Stimulated activated CD4-positive, alpha-beta T cell treated with anti-CD3 and anti-CD28 coated beads, Interleukin-15, amount 100 ng/mL, for 1 hour (primary cell): ENCODE measurements at places on chromosomes 2 and 18.

GRCh38 chr2:132923787-132924186 lies 253.8 kb upstream of the LYPD1 start:
- DNase-seq, result no peak

GRCh38 chr2:230861552-230862255 lies 3.0 kb upstream of the ITM2C start:
- DNase-seq, result no peak

GRCh38 chr2:172836827-172837226 lies 101.2 kb downstream of the RAPGEF4 start:
- no peak for DNase-seq

DNA sequence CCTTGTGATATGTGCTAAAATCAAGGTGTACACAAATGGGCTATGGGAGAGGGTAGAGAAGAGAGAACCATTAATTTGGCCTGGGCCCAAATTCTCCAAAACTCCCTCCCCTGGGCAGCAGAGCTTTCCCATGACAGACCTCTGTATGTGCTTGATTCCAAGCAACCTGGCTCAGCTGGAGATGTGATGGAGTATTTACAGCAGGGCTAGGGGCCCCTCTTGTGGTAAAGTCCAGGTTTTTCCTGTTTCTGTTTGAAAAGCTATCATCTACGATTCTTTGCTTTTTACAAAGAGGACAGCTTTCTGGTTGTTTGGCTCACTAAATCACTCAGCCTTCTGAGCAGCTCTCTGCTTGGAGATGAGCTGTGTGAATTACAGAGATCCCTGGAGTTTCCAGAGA lies 40.3 kb downstream of the KCNS3 start:
- no peak for DNase-seq

DNA sequence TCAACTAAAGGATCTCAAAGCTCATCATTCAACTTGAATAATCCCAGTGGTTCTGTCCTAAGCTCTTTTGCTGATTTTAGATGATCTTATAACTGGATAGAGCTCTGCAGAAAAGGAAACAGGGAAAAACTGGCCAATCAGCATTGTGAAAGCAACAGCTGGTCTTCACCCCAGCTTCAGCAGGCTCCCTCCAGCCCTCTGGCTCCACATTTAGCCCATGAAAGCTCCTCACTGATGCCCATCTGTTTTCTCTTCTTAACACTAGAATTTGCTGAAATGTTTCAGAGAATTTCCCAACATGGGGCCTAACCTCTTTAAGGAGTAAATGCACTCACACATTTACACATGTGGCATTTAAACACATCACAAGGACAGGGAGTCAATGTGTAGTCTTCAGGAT lies 223.3 kb downstream of the CNTNAP5 start:
- no peak for DNase-seq

- DNase-seq, result no peak
These were observed 2.3 kb upstream of the GTF3C3 start for GRCh38 chr2:196801674-196802261.

GRCh38 chr2:85243101-85244072 lies 84.4 kb downstream of the TGOLN2 start:
- DNase-seq, result no peak

DNA sequence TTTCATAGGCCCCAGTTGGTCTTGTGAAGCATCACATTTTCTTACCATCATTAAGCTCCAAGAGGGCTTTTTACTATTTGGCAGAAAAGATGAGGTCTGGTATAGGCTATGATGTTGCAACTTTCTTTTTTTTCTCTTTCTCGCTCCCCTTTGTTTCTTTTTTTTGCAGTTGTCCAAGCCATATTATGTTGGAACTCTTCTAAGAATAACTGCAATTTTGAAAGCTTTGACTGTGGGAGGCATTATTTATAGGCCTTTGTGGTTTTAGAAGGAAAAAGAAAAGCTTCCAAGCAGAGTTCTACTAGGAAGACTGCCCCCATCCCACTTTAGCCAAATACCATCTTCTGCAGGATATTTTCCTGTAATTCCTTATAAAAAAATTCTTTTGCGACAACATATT lies 571.6 kb downstream of the ARHGAP15 start:
- no peak for DNase-seq

DNA sequence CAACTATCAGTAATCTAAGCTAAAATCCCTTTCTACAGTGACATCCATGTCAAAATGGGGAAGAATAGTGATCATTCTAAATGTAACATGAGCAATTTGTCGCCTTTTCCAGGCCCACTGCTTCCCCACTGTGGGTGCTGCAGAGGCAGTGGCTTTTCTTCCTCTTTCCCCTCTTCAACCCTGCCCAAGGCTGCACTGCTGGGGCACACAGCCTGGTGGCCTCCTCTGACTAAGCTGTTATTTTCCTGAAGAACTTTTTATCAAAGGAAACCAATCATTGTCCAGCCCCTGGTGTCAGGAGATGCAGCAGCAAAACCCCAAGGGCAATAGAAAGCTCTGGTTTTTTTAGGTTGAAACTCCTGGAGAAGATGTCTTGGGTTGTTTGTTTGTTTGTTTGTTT lies 117.6 kb upstream of the KLF7 start:
- no peak for DNase-seq

DNA sequence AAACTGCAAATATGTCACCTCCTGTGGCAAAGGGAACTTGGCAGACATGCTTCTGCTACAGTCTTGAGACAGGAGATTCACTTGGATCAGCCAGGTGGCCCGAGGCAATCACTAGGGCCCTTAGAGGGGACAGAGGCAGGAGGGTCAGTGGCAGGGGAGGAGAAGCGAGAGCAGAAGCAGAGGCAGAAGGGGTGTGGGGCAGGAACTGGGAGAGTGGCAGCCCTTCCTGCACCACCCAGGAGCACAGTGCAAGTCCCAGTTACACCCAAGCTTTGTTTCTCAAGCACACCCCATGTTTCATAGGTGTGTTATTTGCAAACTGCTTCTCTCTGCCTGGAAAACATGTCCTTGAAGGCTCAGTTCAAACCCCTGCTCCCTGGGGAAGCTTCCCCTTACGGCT lies 309.7 kb upstream of the MYT1L start:
- no peak for DNase-seq

DNA sequence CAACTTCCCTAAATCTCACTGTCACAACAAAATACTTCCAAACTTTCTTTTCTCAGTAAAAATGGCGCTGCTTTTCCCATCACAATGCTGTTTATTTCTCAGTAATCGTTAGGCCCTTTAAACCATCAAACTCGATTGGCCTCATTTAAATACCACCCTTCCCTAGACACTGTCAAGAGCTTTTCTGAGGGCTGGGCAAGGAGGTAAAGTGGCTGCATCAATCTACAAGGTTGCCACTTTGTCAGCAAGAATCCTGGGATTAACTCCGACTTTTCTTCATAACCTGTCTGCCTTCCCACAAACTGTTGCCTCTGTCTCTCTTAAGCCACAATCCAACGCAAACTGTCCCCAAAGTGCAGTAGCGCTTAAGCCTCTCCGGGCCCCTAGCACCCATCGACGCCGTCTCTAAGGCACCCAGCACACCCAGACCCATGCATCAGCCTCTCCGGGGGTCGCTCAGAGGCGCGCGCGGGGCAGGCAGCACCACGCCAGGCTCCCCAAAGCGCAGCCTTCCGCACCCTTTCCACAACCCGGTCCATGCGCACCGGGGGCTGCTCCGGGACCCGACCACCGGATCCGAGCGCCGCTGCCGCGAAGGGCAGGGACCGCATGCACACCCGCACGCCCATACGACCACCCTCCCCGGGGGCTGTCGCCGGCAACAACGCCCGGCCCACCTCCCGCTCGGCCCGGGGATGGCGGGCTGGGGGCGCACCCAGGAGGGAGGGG lies 683 bp downstream of the MBOAT2 start:
- no peak for DNase-seq

DNA sequence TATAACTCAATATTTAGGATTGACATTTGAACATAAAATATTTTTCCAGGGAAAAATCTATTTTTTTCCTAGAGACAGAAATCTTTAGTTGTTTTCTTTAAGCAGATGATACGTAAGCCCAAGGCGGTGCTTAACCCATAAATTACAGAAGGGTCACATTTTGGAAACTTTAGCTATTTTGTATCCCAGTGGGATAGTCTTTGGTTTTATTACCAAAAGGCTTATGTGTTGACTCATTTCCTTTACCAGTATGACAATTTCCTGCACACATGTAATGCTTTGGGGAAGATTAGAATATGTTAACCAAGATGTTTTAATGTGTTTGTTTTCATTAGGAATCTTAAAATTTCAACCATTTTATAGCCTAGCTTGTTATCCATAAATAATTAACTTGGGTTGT lies 24.8 kb downstream of the DYNC1I2 start:
- DNase-seq, result no peak

- DNase-seq, result no peak
These were observed 77.7 kb downstream of the TRIM43 start for GRCh38 chr2:95669441-95669991.

DNA sequence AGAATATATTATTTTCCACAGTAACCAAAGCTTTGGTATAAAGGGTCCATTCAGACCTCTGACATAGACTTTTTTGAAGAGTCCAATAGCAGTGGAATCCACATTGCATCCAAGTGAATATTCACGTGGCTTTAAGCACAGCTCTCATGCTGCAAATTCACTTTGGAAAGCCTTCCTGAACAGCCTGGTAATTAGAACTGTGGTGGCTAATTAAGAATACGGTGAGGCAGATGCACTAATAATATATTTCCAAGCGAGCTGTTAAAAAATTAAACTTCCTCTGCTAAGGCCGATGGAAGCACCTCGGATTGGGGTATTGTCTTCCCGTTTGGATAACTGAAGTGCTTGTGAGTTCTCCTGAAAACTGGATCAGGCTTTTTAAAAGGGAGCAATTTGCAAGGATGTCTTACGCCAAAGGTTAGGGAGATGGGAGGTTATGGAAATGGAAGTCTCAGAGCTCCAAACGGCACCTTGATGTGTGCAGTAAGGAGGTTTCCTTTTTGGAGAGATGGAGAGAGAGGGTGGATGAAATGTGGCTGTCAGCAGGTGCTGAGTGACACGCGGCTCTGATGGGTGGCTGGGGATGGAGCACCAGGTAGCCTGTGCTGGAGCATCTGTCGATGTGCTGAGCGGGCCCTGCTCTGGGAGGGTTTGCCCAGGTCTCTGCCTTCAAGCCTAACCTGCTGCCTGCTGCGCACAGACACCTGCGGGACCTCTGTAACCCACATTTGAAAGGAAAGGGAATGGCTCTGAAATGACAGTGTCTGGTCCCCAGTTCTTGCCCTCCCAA lies 37.5 kb downstream of the CABLES1 start:
- DNase-seq, result no peak

GRCh38 chr18:55515941-55516710 lies 71.9 kb downstream of the TCF4 start:
- DNase-seq, result no peak

GRCh38 chr18:37684590-37684989 lies 119.0 kb upstream of the CELF4 start:
- DNase-seq, result no peak

DNA sequence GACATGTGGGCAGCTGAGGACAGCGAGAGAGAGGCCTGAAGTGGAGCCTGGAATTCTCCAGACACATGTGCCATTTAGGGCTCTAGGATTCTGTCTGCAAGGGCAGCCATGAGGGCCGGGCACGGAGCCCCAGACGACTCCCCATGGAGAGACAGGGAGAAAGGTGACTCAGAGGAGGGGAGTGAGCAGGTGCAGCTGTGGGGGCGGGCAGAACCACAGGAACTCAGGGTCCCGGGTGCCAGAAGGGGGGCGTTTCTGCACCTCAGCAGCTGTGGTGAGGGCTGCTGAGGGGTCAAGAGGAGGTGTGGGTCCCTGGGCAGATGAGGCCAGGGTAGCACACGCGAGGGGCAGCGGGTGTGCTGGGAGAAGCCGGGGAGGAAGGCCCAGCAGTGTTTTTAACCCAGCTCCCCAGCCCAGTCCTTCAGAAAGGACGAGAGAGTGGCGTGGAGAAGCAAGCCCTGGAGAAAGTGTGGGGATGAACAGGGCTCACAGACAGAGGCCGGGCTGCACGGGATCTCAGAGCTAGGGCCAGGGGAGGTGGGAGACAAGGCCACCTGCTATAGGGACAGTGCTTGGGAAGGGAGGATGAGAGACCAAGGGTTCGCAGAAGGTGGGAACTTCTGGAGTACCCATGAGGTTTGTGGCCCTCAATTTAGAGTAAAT lies 7.6 kb downstream of the GPR17 start:
- DNase-seq, result no peak

GRCh38 chr2:85607268-85608215 lies 4.3 kb downstream of the C2orf68 start:
- DNase-seq, result no peak

GRCh38 chr2:169143998-169144397 lies 74.6 kb downstream of the DHRS9 start:
- DNase-seq, result no peak
